ENCODE measurements at places on chromosomes 6 and 20.
A peak's percentile ranks its signal among the peaks of the same experiment; 100 is the strongest.

DNA sequence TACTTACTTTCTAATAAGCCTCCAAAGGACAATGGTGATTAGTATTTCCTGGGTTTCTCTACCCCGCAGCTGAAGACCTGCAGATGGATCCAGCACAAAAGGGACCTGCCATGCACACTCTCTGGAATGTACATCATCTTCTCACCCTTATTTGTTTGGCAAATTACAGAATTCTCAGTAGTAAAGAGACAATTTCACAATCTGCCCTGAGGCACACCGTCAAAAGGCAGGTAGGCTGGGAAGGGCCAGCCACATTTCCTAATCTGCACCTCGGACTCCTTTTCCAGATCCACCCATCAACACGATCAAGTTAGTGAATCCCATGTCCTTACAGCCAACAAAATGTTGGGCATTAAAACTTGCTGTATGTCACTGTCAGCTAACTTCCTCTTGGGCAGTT lies 4.9 kb downstream of the OVOL2 start:
- no peak for DNase-seq
- H3K27ac ChIP-seq: no peak overlapping the region
- H3K4me1 ChIP-seq: peaks cover 8% of the 10 kb centered on the region
- H3K4me3 ChIP-seq: no peak overlapping the region
- H3K36me3 ChIP-seq: no peaks in the 10 kb centered on the region
- H3K27me3 ChIP-seq: peaks cover 72% of the 10 kb centered on the region

GRCh38 chr6:7631466-7631865 lies 41.5 kb downstream of the SNRNP48 start:
- H3K4me3 ChIP-seq: no peak overlapping the region
- H3K27me3 ChIP-seq: peaks cover 21% of the 10 kb centered on the region
- no peak overlapping the region for H3K27ac ChIP-seq
- no peak for DNase-seq
- H3K36me3 ChIP-seq: no peaks in the 10 kb centered on the region

GRCh38 chr6:165695722-165696515 lies 32.9 kb upstream of the PDE10A start:
- no peaks in the 10 kb centered on the region for H3K4me1 ChIP-seq
- H3K4me3 ChIP-seq: no peak overlapping the region
- H3K36me3 ChIP-seq: no peaks in the 10 kb centered on the region
- H3K27me3 ChIP-seq: no peaks in the 10 kb centered on the region
- no peak for DNase-seq

GRCh38 chr6:164168595-164168994 lies 754.1 kb downstream of the QKI start:
- H3K27ac ChIP-seq: no peak overlapping the region
- H3K36me3 ChIP-seq: no peaks in the 10 kb centered on the region
- no peak for DNase-seq
- H3K4me1 ChIP-seq: no peaks in the 10 kb centered on the region
- no peaks in the 10 kb centered on the region for H3K27me3 ChIP-seq

DNA sequence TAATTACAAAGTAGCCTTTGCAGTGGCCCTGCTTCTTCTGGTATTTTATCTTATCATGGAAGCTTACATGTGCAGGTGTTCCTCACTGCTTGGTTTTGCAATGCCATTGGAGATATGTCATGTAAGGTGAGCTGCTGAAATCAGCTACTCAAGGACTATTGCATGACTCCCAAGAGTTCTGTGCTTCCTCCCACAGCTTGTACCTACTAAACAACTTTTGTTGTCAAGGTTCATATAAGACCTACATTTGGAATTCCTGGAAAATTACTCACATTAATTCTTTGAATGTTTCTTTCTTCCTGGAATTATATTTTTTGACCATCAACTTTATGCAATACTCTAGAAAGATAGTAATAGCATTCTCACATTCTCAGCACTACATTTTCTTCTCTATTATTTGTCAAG lies 427.5 kb upstream of the HSF2 start:
- H3K27ac ChIP-seq: no peak overlapping the region
- H3K4me3 ChIP-seq: no peak overlapping the region
- no peaks in the 10 kb centered on the region for H3K27me3 ChIP-seq
- H3K36me3 ChIP-seq: peaks cover 3% of the 10 kb centered on the region
- H3K4me1 ChIP-seq: peaks cover 28% of the 10 kb centered on the region
- no peak for DNase-seq

DNA sequence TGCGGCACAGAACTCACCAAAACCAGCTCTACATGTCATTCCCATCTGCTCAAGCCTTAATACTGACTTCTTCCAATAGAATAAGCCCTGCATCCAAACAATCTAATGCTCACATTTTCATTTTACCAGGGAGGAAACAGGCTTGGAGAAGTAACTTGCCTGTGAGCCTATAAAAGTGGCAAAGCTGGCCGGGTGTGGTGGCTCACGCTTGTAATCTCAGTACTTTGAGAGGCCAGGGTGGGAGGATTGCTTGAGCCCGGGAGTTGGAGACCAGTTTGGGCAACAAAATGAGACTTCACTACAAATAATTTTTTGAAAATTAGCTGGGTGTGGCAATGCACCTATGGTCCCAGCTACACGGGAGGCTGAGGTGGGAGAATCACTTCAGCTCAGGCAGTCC lies 133.7 kb downstream of the LY86 start:
- no peaks in the 10 kb centered on the region for H3K36me3 ChIP-seq
- no peak for DNase-seq
- H3K27ac ChIP-seq: no peak overlapping the region
- peaks cover 29% of the 10 kb centered on the region for H3K4me1 ChIP-seq

- no peak overlapping the region for H3K27ac ChIP-seq
- H3K27me3 ChIP-seq: peaks cover 45% of the 10 kb centered on the region
- no peak overlapping the region for H3K4me3 ChIP-seq
- no peak for DNase-seq
- H3K36me3 ChIP-seq: no peaks in the 10 kb centered on the region
These were observed 58.2 kb upstream of the FOXP4 start for GRCh38 chr6:41487860-41488432.

DNA sequence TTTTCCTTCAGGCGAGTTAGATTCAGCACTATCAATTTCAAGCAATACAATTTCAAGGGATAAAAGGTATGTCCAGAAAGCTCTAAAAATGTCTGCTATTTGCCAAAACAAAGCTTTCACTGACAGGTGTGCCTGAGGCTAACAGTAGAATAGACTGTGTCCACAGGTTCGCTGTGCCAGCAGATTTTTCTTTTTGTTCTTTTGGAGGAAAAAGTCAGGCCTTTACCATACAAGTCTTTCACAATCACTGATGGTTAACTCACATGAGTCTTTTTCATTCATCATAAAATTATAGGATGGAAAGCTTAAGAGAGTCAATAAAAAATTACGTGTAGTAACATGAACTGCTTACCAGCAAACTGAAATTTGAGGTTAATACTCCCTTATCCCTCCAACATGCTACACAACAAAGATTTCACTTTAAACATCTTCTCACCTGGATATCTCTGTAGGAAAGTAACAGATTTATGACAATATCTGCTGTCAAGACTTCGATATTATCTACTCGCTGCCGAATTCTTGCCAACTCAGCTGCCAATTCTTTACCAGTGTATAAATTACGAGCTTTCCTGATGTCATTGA lies 95.4 kb downstream of the MAP3K5 start:
- no peaks in the 10 kb centered on the region for H3K27me3 ChIP-seq
- H3K4me3 ChIP-seq: no peak overlapping the region
- no peak overlapping the region for H3K27ac ChIP-seq
- DNase-seq: no peak
- H3K36me3 ChIP-seq: peaks cover 48% of the 10 kb centered on the region

DNA sequence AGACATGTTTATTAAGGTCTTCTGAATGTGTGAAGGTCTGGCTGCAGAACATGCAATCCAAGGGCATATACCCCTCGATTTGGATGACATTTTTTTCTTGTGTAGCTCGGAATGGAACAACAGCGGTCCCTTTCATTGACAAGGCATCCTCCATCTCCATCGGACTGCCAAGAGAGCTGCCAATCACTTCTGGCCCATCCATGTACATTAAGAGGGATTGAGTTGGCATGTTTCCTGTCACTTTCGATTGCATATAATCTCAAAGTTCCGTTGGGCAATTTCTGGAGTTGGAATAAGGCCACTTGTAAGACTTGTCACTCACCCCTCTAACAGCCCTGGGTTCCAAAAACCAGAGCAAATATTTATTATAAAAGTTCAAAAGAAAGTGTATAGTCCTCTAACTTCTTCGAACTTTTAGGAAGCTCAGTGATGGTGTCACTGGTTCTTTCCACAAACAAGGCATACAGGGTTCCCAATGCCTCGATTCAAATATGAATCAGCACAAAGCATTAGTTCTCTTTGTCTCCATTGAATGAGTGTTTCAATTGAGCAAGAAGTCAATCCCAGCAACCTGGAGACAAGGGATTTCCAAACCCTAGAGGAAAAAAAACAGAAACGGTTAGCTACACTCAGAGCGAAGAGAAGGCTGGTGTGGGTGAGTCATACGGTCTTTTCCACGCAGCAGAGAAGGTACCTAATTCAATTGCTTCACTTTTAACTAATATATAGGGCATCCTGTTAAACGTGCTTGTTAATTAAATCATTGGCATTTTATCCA lies 10.9 kb downstream of the ZNF217 start:
- H3K4me1 ChIP-seq: peaks cover 94% of the 10 kb centered on the region
- no peaks in the 10 kb centered on the region for H3K27me3 ChIP-seq
- DNase-seq: peak; percentile 55
- H3K4me3 ChIP-seq: peak overlapping the region; percentile 76

GRCh38 chr6:26389349-26389894 lies 6.5 kb downstream of the BTN2A2 start:
- H3K27ac ChIP-seq: no peak overlapping the region
- H3K36me3 ChIP-seq: peaks cover 19% of the 10 kb centered on the region
- H3K4me1 ChIP-seq: peaks cover 17% of the 10 kb centered on the region
- DNase-seq: no peak
- no peaks in the 10 kb centered on the region for H3K27me3 ChIP-seq
- no peak overlapping the region for H3K4me3 ChIP-seq

GRCh38 chr6:88538840-88539239 lies 372.7 kb upstream of the CNR1 start:
- peaks cover 6% of the 10 kb centered on the region for H3K27me3 ChIP-seq
- DNase-seq: no peak

- H3K36me3 ChIP-seq: no peaks in the 10 kb centered on the region
- DNase-seq: no peak
- H3K4me1 ChIP-seq: no peaks in the 10 kb centered on the region
- H3K4me3 ChIP-seq: no peak overlapping the region
- peaks cover 12% of the 10 kb centered on the region for H3K27me3 ChIP-seq
These were observed 117.6 kb upstream of the UST start for GRCh38 chr6:148629181-148629580.

- no peak overlapping the region for H3K4me3 ChIP-seq
- H3K36me3 ChIP-seq: no peaks in the 10 kb centered on the region
- no peak overlapping the region for H3K27ac ChIP-seq
These were observed 635.3 kb upstream of the MARCKS start for GRCh38 chr6:113221850-113222249.

DNA sequence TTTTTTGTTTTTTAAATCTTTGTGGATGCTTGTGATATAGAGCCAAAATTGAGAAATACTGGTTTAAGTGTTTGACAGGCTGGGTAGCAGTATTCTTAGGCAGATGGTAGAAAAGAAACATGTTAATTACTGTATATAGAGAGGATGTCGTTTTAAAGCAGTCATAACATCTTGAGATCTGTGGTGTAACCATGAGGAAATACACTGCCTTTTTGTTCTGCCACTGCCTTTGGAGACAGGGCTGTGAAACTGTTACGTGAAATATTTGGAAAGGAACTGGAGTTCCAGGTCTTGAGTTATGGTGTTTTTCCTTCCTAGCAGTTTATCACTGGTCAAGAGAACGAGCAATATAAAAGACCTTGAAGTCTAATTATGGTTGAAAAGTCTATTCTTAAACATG lies 19.5 kb downstream of the STXBP5 start:
- H3K4me1 ChIP-seq: peaks cover 10% of the 10 kb centered on the region
- H3K36me3 ChIP-seq: peaks cover 35% of the 10 kb centered on the region
- no peak overlapping the region for H3K4me3 ChIP-seq
- DNase-seq: no peak
- no peaks in the 10 kb centered on the region for H3K27me3 ChIP-seq

GRCh38 chr6:73375216-73375615 lies 5.5 kb upstream of the OOEP start:
- no peak overlapping the region for H3K4me3 ChIP-seq
- DNase-seq: no peak
- no peaks in the 10 kb centered on the region for H3K27me3 ChIP-seq
- no peaks in the 10 kb centered on the region for H3K36me3 ChIP-seq

GRCh38 chr20:63490416-63490815 lies 8.5 kb downstream of the EEF1A2 start:
- no peak for DNase-seq
- H3K4me3 ChIP-seq: no peak overlapping the region
- H3K27me3 ChIP-seq: peaks cover 74% of the 10 kb centered on the region

DNA sequence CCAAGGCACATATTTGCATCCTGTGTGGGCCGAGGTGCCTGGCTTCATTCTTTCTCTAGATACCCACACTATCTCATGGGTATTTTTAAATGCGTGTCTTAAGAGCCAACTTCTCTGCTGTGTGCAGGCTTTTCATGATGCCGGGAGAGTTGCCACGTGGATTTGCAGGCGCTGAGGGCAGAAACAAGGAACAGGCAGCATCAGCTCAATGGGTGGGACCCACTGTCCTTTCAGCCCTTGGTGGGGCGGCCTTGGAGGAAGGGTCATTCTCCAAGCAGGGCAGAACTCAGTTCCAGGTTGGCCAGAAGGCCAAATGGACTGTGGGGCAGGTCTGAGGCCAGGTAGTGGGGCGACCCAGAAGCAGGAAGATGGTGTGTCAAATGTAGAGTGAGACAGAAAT lies 84.7 kb downstream of the PHACTR3 start:
- H3K27me3 ChIP-seq: peaks cover 4% of the 10 kb centered on the region
- no peak overlapping the region for H3K27ac ChIP-seq
- H3K4me3 ChIP-seq: no peak overlapping the region
- DNase-seq: no peak
- no peaks in the 10 kb centered on the region for H3K36me3 ChIP-seq

- H3K36me3 ChIP-seq: no peaks in the 10 kb centered on the region
- H3K4me3 ChIP-seq: no peak overlapping the region
- H3K4me1 ChIP-seq: no peaks in the 10 kb centered on the region
- no peak for DNase-seq
These were observed 610.1 kb upstream of the CDH4 start for GRCh38 chr20:60641879-60642447.

- no peaks in the 10 kb centered on the region for H3K27me3 ChIP-seq
- no peak overlapping the region for H3K27ac ChIP-seq
- H3K4me1 ChIP-seq: peaks cover 16% of the 10 kb centered on the region
- DNase-seq: no peak
These were observed 37.4 kb downstream of the ATXN1 start for GRCh38 chr6:16723826-16724225.

GRCh38 chr20:2295286-2295685 lies 515 bp upstream of the TGM3 start:
- H3K27ac ChIP-seq: no peak overlapping the region
- no peaks in the 10 kb centered on the region for H3K4me1 ChIP-seq
- no peak overlapping the region for H3K4me3 ChIP-seq
- H3K27me3 ChIP-seq: peaks cover 11% of the 10 kb centered on the region
- H3K36me3 ChIP-seq: no peaks in the 10 kb centered on the region
- DNase-seq: no peak

- H3K27ac ChIP-seq: no peak overlapping the region
- no peaks in the 10 kb centered on the region for H3K4me1 ChIP-seq
- no peak for DNase-seq
- no peaks in the 10 kb centered on the region for H3K36me3 ChIP-seq
- no peaks in the 10 kb centered on the region for H3K27me3 ChIP-seq
These were observed 27.5 kb upstream of the SNRPC start for GRCh38 chr6:34729631-34730470.

- H3K27me3 ChIP-seq: peaks cover 13% of the 10 kb centered on the region
- no peak for DNase-seq
- H3K4me3 ChIP-seq: no peak overlapping the region
- H3K36me3 ChIP-seq: no peaks in the 10 kb centered on the region
- no peak overlapping the region for H3K27ac ChIP-seq
These were observed 83.4 kb upstream of the TOP1 start for GRCh38 chr20:40945189-40945588.

GRCh38 chr6:47804821-47805220 lies 23.0 kb downstream of the OPN5 start:
- H3K36me3 ChIP-seq: no peaks in the 10 kb centered on the region
- H3K27ac ChIP-seq: no peak overlapping the region
- no peak for DNase-seq
- H3K27me3 ChIP-seq: peaks cover 4% of the 10 kb centered on the region
